ENCODE measurements at places on chromosomes 5 and 9.

DNA sequence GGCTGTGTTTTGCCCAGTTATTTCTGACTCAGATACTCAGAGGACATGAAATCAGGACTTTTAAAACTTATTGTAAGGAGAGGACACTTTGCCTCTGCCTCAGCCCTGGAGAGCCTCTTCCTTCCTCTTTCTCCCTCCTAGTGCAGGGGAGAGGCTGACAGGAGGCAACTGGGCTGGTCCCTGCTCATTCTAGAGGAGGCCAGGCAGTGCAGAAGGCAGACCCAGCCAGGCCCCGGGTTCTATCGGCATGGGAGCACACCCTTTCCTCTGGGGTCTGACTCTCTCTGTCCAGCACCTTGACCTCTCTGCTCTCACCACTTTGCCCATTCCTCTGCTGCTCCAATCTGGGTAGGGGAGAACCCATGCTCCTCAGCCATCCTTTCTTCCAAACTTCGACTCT lies 16.0 kb upstream of the SMIM32 start:
- DNase-seq: no peak

- no peak for DNase-seq
Measured at GRCh38 chr9:110389148-110389750, 51.6 kb upstream of the TXNDC8 start.

DNA sequence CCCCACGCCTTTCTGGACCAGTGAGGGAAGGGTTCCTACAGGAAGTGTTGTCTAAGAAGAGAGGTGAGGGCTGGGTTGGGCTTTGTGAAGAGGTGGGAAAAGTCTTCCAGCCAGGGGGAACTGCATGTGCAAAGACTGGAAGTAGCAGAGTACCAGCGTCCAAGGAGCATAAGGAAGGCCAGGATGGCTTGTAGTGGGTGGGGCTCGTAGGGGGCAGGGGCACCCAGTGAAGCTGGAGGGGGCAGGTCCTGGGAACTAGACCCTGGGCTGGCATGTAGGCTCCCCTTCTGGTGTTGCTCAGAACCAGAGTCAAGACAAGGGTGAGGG lies 20.4 kb downstream of the PRRX2 start:
- no peak for DNase-seq

DNA sequence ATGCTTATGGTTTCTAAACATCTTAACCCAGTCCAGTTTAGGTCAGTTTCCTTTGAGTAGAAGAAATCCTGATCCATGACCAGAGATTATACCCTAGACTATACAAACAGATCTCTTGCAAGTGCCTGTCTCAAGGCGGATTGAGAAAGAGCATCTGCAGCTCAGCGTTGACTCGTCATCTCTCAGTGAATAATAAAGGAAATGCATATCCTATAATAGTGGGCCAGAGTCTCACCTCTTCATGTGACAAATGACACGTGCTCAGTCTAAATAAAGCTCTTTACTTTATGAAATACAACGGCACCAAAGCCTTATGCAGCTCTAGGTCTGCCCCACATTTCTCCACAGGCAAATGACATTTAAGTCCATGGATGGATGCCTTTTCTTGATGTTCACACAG lies 179.4 kb upstream of the NR3C1 start:
- peak; percentile 50 for DNase-seq

DNA sequence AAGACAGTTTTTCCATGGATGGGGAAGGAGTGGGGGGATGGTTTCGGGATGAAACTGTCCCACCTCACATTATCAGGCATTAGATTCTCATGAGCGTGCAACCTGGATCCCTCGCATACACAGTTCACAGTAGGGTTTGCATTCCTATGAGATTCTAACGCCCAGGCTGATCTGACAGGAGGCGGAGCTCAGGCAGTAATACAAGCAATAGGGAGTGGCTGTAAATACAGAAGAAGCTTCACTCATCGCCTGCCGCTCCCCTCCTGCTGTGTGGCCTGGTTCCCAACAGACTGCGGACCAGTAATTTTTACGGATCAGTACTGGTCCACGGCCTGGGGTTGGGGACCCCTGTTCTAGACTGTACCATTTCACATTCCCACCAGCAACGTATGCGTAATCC lies 68.3 kb upstream of the OTULINL start:
- DNase-seq: no peak

- no peak for DNase-seq
Measured at GRCh38 chr5:80191991-80192398, 63.9 kb downstream of the SERINC5 start.

GRCh38 chr9:6443661-6444060 lies 30.7 kb downstream of the UHRF2 start:
- DNase-seq: no peak

DNA sequence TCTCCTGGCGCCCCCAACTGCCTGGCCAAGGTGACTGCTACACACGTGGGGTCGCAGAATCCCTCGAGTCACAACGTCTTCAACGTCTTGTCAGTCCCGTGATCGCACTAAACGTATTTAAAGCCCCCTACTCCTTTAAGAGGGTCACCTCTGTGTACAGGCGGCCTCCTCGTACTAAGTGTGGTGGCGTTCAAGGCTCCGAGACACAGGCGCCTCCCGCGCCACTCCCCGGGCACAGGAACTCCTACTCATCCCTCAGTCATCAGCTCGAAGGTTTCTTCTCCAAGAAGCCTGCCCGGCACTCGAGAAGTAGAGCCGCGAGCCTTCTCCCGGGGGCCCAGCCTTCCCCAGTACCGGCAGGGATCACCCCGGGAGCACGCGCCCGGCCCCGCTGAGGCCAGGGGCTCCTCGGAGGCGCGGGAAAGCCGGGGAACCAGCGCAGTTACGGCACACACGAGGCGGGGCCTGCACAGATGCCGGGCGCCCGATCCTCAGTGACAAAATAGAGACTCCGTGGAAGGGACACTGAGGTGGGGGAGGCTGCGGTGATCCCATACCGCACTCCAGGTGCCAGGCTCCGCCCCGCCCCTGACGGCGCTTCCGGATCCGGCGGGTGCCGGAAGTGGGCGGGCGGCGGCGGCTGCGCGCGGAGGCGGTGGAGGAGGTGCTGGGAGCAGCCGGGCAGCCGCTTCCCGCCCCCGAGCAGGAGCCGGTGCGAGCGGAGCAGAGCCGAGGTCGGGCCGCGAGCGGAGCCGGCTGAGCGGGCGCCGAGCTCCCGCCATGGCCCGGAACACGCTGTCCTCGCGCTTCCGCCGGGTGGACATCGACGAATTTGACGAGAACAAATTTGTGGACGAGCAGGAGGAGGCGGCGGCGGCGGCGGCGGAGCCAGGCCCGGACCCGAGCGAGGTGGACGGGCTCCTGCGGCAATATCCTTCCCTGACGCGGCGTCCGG lies 6.9 kb downstream of the ARPC5L start:
- peak; percentile 79 for DNase-seq

DNA sequence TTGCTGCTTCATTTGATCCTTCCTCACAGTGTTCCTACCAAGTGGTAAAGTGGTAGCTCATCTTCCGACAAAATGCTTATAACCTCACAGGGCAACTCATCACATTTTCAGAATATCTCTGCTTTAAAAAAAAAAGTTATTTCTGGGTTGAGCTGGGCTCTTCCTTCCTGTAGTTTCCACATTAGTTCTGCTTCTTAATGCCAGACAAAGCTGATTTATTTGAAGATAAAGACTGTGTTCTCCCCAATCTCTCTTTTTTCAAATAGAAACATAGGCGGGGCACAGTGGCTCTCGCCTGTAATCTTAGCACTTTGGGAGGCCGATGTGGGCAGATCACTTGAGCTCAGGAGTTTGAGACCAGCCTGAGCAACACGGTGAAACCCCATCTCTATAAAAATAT lies 273.1 kb downstream of the ACTL7B start:
- no peak for DNase-seq

GRCh38 chr9:129567842-129568559 lies 52.9 kb downstream of the C9orf50 start:
- no peak for DNase-seq

GRCh38 chr5:5533927-5534326 lies 111.5 kb downstream of the ICE1 start:
- DNase-seq: no peak

DNA sequence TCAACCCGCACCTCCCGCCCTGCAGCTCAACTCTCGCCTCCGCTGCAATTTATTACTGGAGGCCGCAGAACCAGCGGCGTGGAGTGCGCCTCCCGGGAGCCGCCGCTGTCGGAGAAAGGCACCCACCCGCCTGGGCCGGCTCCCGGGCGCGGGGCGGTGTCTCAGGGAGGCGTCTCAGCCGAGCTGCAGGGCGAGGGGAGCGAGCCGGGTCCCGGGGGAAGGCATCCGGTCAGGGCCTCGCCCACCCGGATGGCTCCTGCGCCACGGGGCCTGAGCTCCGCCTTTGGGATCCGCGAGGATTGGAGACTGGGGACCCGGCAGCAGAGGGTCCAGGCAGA lies 32.9 kb downstream of the TSPAN17 start:
- DNase-seq: no peak

DNA sequence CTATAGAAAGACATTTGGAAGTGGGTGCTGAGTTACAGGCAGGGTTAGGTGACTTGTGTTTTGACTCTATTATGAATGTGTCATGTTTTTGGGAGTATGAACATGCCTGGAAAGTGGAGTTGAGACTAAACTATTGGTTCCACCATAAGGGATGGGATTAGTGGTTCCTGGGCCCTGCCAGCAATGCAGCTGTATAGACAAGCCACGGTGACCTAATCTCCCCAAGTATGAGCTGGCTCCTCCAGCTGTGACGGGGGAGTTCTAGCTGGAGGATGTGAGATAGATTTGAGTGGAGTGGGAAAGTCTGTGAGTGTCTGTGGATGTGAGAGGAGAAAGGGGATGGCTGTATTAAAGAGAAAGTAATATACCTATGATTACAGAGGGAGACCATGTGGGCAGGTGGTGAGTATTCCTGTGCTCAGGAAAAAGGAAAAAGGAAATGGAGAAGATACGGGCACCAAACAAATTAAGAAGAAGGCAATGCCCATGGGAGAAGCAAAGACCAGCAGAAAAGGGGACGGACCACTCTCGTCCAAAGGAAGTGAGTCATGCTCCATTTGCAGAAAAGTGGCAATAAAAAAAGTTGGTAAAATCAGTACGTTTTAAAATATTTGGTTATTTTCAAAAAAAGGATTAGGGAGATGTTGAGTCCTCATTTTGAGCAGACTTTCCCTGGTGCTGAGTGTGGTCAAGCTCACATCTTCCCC lies 48.3 kb upstream of the ICE1 start:
- DNase-seq: no peak

DNA sequence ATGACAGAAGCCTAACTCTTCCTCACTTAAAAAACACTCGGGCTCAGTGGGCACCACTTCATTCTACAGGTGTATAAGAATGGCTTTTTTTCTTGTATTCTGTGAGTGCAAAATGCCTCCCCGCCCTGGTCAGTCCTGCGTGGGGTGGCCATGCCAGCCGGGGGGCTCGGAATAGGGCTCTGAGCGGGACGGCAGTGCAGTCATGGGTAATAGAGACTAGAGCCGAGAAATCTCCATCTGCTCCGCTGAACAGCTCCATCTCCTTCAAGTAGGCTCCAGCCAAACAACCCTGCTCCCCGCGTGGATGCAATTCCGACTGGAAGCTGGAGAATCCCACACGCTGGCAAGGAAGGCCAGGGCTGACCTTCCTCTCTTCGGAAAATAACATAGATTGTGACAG lies 317.0 kb upstream of the IRX4 start:
- DNase-seq: no peak

- DNase-seq: no peak
Measured at GRCh38 chr5:150642567-150642927, 2.1 kb downstream of the SYNPO start.

GRCh38 chr5:52893105-52893504 lies 96.0 kb upstream of the ITGA2 start:
- no peak for DNase-seq

GRCh38 chr5:126801174-126801991 lies 24.4 kb downstream of the LMNB1 start:
- DNase-seq: no peak

DNA sequence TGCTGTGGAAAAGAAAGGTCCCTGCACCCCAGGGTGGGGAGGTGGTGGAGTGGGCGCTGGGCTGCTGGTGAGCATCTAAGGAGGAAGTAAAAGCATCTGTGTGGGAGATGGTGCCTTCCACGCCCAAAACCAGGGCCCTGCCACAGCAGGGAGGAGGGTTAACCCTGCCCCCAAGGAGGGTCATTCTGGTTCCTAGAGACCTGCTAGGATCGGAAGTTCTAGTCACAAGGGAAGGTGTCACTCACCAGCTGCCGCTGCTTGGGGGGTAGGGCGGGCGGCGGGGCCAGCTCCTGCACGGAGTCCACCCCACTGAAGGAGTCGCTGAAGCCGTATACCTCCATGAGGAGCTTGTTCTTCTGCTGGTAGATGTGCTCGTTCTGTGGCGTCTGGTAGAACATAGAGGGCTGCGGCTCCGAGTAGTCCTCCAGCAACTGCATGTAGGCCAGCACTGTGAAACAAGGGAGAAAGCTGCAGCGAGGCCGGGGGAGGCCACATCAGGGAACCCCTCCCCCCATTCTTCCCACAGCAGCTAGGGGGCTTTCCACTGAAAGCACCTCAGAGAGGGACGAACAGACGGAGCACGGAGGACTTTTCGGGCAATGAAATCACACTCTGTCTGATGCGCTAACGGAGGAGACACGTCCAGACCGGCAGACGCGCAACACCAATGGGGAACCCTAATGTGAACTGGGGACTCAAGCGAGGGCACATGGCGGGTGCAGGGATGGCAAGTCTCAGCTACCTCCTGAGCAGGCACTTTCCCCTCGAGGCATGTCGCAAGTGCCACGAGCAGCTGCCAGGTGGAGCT lies 76.4 kb downstream of the PRRT1B start:
- peak; percentile 62 for DNase-seq

DNA sequence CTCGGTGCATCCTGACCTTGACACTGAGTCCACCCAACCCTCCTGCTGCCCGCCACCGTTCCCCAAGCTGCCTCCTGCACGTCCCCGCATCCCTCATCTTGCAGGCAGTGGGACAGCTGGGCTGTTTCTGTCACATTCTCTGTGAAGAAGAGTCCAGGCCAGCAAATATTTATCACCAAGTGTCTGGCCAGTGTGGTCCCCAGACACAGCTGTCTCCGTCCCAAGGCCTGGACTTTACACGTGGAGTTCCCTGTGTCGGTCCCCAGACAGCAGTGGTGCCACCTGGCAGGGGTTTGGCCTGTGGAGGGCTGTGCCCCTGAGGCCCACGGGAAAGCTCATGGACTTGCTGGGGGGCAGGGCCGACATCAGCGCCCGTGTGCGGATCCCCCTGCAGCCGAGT lies 9.2 kb upstream of the SLC12A7 start:
- DNase-seq: no peak

- DNase-seq: no peak
Measured at GRCh38 chr5:113292462-113292861, 142.3 kb downstream of the TSSK1B start.

DNA sequence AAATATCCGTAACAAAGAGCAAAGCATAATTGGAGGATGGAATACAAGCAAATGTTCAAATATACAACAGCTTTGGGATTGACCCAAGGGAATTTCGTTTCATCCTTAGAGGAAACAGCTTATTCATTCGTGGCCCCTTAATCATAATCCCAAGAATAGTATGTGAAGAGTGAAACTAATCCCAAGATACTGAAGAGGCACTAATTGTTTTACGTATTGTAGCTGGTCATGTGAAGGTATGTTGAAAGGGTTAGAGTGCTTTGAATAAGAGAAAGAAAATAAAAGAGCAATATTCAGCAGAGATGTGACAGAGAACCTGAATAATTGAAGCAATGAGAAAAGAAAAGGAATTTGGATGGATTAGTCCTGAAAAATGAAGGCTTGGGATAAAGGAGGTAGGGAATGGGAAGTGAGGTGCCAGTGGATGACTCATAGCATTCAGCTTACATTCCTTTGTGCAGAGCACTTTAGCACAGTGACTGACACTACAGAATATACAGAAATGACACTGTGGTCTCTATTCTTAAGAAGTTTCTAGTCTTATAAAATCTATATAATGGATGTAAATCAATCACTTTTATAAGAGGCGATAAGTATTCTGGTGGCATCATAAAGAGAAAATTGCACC lies 221.9 kb downstream of the TLR4 start:
- DNase-seq: no peak

- no peak for DNase-seq
Measured at GRCh38 chr9:83307066-83307724, 231.0 kb downstream of the FRMD3 start.

Measured in CD14-positive monocyte (primary cell).